ENCODE measurements at places on chromosomes 1 and 21.

DNA sequence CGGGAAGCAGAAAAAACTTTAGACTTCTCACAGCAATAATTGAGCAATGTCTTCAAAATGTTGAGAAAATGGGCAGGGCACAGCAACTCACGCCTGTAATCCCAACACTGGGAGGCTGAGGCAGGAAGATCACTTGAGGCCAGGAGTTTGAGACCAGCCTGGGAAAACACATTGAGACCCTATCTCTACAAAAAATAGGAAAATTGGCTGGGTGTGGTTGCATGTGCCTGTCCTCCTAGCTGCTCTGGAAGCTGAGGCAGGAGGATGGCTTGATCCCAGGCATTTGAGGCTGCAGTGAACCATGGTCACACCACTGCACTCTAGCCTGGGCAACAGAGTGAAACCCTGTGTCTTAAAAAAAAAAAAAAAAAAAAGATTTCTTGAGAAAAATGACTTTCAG is 7.8 kb upstream of the ZFP69 start:
- DNase-seq: no peak

DNA sequence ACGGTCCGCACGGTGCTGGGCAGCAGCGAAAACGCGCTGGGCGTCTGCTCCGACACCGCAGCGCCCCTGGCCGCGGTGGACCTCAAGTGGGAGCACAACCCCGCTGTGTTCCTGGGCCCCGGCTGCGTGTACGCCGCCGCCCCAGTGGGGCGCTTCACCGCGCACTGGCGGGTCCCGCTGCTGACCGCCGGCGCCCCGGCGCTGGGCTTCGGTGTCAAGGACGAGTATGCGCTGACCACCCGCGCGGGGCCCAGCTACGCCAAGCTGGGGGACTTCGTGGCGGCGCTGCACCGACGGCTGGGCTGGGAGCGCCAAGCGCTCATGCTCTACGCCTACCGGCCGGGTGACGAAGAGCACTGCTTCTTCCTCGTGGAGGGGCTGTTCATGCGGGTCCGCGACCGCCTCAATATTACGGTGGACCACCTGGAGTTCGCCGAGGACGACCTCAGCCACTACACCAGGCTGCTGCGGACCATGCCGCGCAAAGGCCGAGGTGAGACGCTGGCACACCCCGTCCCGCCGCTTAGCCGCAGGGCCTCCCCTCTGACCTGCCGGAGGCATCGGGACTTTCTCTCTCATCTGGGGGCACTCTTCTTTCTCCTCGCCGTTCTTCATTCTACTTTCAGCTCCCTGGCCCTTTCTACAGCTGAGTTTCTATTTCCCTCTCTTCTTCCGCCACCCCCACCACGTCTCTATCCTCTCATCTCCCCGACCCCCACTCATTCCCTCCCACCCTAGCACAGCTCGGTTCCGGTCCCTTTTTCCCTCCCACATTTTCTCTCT is 1.0 kb downstream of the NPR1 start:
- DNase-seq: peak; percentile 73

DNA sequence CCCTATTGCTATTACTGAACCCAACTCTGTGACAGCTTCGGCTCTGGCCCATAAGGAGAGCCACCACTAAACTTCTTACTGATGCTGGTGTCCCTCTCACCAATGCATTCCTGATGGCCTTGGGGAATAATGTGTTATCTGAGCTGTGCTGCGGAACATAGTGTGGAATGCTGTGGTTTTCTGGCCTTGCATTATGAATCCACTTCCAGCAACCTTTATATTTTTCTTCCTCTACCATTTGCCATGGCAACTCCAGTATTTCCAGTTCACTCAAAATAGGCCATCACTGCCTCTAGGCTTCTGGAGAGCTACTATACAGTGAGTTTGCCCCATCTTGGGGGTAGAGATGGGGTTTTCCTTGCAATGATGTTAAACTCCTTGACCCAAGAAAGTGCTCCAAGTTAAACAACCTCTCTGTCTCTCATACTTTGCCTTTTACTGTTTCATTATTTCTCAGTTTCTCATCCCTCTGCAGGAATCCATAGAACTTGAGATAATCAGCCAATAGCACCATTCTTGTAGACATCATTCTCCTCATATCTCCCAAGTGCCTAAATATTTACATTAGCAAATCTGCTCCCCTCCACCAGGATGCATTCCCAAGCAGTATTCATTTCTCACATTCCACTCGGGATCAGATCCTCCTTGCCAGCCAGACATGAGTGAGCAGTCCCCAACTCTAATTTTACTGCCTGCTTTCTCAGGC is 11.1 kb upstream of the RAVER2 start:
- DNase-seq: no peak

- no peak for DNase-seq
Observed at GRCh38 chr1:951364-951763, 7.7 kb downstream of the NOC2L start.

- DNase-seq: no peak
Observed at GRCh38 chr21:36710729-36711048, 11.8 kb downstream of the SIM2 start.

DNA sequence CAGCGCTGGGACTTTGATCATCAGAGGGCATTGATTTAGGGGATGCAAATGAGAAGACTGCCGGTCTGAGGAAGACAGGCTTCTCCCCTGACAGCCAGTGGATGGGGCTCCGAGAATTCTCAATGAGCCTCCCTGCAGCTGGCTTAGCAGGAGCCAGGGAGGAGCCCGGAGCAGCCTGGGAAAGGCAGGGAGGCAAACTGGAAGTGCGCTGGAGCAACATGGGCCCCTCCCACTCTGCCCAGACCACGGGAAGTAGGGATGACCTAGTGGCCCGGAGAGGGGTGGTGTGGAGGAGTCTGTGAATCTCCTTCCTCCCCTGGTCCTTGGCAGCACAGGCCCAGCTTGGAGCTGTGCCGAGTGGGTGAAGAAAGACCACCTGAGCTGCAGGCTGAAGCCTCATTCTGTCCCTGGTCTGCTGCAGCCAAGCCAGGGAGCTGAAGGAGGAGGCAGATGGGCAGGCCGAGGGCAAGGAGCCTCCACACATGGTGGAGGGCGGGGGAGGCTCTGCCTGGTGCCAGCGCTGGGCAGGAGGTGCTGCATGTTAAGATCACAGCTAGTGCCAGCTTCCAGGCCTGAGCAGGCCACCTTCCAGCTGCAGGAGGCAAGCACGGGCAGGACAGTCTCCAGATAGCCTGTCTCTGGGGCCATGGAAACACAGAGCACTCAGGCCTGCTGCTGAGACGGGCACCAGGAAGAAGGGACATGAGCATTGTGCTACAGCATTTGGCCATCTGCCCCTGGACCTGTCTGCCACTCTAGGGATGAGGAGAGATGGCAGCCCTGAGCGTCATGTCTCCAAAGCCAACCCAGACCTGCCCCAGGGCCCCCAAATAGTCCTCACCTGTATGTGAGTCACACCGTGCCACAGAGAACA is 12.2 kb upstream of the CLSTN1 start:
- peak; percentile 75 for DNase-seq
